ENCODE measurements at places on chromosomes 11 and 22.

DNA sequence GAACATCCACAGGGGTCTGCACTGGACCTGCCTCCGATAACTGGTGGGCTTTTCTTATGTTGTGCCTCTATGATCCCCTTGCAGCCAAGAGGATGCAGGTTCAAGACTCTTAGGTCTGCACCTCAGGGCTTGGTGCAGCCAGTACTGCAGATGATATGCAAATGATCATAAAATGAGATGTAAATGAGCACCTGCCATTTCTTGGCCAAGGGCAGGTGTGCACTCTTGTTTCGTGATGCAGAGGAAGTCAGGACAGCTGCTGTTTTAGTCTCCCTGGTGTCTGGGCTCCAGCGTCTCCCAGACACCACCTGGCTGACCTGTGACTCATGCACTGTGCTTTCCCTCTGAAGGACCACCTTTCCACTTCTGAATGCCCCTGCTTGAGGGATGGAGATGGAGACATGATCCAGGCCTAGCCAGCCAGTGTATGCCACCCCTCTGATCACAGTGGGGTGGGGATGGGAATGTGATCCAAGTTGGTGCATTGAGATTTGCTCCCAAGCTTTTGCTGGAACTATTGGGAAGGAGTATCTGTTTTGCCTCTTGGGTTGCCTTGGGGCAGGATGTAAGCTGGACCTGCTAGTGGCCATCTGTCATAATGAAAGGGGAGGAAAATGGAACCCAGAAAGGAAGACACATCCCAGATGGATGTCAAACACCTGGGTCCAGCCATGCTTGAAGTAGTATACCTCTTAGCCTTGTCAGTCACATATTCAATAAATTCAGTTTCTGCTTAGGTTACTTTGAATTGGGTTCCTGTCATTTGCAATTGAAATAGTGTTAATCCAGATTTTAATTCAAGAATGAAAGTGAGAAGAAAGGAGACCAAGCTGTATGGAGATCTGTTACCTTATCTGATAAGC is 3.3 kb upstream of the KCNJ11 start:
- no peak for DNase-seq

DNA sequence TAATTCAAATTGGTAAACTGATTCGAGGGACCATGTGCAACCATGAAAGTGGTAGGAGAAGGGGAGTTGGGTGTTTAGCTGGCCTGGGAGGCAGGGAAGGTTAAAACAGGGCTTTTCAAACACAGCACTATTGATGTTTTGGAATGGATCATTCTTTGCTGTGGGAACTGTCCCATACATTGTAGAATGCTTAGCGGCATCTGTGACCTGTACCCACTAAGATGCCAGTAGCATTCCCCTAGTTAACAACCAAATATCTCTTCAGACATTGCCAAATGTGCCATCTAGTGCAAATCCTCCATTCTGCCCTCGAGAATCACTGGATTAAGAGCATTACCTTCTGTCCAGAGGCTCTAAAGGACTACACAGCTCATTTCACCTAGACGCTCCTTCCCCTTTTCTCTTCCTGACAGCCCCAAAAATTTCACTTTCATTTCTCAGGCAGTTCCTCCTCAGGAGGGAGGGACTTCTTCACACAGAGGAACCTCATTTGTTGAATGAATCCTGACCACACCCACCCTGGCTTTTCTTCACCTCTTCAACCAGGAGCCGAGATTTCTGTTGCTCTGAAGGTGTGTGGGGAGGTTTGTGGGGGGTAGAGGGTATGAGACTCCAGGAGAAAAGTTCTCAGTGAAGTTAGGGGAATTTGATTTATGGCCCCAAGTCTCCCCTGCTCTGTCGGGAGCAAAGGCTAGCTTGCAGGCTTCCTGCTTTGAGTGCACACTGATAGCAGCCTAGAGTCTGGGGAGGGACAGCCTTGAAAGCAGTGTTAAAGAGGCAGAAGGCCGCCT is at the start of gene TRIM34:
Gene TRIM34 (plus strand): TSS at position 513 of the 791 bp plus-strand sequence. CDS start 7,331 bp downstream, outside the sequence.
- peak; percentile 19 for DNase-seq

GRCh38 chr11:843818-844692 is 1.4 kb downstream of the TSPAN4 start:
- no peak for DNase-seq

GRCh38 chr11:12246989-12247388 is 130.4 kb upstream of the PARVA start:
- DNase-seq, result no peak

GRCh38 chr11:113587308-113587739 is 112.1 kb upstream of the DRD2 start:
- no peak for DNase-seq

GRCh38 chr11:125327518-125328224 is 163.1 kb downstream of the PKNOX2 start:
- no peak for DNase-seq

DNA sequence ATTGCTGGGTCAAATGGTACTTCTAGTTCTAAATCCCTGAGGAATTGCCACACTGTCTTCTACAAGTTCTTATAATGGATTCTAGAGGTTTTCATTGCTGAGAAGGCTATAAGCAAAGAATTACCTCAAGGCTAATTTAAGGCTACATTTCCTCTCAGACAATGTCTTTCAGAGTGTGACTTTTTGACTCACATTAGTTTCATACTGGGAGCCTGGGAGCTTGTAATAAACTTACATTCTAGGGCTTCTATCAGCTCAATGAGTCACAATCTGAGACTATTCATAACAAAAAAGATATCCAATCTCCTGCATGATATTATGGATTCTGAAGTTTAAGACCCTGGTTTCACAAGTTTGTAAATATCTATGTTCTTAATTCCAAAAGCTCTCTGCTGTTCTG is 408.7 kb downstream of the LRRC4C start:
- no peak for DNase-seq

DNA sequence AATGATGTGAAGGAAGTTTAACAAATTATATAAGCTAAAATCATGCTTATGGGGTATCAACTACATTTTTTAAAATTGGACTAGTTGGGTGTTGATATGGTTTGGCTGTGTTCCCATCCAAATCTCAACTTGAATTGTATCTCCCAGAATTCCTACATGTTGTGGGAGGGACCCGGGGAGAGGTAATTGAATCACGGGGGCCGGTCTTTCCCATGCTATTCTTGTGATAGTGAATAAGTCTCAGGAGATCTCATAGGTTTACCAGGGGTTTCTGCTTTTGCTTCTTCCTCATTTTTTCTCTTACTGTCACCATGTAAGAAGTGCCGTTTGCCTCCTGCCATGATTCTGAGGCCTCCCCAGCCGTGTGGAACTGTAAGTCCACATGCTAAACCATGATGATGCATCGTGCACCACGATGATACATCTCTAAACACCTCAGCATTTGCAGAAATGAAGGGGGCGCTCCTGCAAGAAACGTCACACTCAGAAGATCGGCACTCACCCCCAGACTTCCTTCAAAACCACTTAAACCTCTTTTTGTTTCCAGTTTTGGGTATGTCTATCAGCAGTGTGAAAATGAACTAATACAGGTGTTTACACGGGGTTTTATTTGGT is 340.0 kb downstream of the SHANK2 start:
- no peak for DNase-seq

GRCh38 chr11:134949121-134950090 is 537.4 kb upstream of the B3GAT1 start:
- DNase-seq, result no peak

DNA sequence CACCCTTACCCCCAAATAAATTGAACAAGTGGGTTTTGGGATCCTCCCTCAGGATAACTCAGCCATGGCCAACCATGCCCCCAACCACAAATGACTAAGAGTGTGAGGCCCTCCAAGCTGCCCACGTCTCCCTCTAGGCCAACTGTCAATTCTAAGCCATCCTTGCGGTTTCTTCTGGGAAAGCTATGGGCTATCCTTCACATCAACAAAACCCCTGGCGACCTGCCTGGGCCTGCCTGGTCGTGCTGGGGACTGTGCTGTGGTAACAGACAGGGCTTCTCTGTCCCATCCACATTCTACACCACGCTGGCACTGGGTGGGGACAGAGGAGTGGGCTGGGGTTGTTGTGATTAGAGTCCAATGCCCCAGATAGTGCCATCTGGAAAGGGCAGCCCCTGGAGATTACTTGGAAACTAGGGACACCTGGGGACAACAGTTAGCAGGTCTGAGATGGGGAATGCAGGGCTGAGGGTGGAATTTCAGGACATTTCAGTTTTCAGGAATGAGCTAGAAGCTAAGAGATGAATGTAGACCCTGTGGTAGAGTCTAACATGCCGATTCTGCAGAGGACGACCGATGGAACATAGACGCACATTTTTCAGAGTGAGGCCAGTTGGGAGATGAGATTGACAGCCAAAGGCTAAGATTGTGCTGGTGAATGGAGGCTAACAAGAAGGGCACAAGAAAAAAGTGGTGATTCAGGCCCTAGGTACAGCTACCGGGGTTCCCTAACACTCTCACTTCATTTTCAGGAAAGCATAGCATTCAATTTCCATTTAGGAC is 131.9 kb downstream of the RASSF10 start:
- no peak for DNase-seq

DNA sequence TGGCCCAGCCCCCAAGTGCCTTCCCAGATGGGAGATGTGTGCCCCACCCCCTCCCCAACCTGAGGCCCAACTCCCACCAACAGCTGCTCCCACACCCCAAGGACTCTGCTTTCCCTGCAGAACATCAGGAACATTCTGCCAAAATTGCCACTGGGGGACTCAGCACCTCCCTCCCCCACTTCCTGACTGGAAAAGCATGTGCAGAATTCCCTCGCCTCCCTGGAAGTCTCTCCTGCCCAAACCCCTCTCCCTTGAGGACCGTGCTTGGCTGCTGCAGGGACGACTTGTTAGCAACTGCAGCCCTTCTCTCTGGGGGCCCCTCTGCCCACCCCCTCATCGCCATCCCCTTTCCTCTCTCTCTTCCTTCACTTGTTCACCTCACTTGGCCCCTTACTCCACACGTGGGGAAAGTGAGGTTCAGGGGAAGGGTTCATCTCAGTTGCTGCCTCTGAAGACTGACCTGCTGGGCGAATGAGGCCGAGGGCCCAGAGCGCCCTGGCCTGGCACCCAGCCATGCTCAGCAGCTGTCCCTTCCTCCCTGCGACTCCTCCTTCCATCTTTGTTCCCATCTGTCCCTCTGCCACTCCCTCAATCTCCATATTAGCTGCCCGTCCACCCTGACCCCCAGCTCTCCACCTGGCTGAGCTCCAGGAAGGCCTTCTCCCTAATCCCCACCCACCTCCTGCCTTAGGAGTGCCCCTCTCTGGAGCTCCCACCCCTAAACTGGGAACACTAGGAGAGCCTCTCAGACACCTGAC is 105.1 kb downstream of the CHST1 start:
- no peak for DNase-seq

- peak; percentile 8 for DNase-seq
These were observed 107.8 kb downstream of the FCHSD2 start for GRCh38 chr11:73034331-73034730.

GRCh38 chr11:70545610-70545912 is 147.2 kb downstream of the CTTN start:
- no peak for DNase-seq

- DNase-seq, result no peak
These were observed 102.2 kb upstream of the NNMT start for GRCh38 chr11:114193730-114194679.

- no peak for DNase-seq
These were observed 9.5 kb downstream of the CDC42BPG start for GRCh38 chr11:64834723-64835615.

GRCh38 chr11:69250186-69251056 is 43.5 kb upstream of the MYEOV start:
- DNase-seq, result no peak

- DNase-seq, result no peak
These were observed 18.5 kb upstream of the APOBEC3A start for GRCh38 chr22:38938925-38939324.

DNA sequence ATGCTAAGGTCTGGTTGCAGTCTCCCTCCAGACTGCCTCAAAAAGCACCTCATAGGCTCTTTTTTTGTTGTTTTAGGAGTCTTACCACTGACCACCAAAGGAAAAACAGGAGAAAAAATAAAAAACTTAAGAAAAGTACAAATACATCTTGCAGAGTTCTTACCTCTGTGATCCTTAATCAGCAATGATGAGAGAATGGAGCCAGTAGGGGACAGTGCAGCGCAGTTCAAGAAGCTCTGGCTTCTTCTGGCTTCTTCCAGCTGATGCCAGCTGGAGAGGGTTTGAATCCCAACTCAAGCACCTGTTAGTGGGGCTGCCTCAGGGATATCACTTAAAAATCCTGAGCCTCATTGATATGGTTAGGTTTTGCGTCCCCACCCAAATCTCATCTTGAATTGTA is 223.3 kb upstream of the ISX start:
- DNase-seq, result no peak

DNA sequence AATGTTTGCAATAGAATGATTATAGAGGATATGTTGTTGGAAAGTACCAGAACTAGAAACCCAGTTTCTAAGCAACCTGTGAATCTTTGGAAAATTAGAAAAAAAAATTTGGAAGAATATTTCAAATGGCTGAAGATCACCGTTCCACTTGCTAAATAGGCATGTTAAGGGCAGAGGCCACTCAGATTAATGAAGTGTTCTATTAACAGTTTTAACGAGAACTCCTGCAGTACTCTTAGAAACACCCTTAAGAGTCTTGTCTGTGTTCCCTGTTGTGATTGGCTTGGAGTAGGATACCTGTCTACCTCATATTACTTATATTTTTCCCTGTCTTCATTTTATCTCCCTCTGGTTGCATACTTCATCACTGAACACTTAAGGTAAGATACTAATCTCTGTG is 4.6 kb downstream of the C11orf54 start:
- DNase-seq, result no peak

DNA sequence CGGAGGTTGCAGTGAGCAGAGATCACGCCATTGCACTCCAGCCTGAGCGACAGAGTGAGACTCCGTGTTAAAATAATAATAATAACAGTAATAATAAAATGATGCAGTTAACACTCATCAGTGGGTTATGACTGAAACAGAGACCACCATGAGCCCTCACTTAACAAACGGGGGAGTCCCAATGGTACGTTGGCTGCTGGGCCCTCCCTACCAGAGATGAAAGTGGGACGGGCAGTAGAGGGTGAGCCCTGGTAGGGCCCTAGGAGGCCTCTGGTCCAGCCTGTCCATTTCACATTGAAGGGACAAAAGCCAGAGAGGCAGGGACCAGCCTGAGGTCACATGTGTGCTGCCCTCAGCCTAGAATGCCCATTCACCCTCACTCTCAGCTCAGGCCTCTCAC is 13.7 kb upstream of the KIAA0930 start:
- no peak for DNase-seq

DNA sequence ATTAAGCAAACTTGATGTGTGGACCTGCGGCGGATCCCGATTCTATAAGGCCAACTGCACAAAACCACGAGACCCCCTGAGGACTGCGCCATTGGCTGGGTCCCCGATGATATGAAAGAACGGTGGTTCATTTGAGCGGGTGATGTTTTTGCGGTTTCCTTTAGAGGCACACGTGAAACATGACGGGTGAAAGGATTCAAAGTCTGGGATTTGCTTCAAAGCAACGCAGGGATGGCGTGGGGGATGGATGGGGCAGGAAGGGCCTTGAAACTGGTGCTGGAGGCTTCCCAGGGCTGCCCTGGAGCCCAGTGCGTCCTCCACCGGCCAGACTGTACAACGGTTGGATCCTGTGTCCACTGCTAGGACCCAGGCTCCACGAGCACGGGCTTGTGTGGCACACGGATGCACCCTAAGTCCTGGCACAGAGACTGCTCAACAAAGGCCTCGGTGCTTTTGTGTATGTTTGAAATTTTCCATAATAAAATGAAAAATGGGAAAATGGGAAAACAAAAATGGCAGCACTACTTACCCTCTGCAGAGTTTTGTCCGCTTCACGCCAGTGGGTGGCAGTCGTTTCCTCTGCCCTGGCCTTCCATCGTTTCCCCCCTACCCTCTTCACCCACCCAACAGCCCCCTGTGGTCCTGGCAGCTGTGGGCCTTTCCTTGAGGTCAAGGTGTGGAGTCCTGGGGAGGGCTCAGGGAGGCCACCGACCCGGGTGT is 3.6 kb downstream of the ASCL2 start:
- no peak for DNase-seq

GRCh38 chr22:50293441-50294318 is 13.8 kb downstream of the PLXNB2 start:
- no peak for DNase-seq

All from activated CD4-positive, alpha-beta T cell treated with anti-CD3 and anti-CD28 coated beads for 24 hours (primary cell).